ENCODE measurements at places on chromosomes 3 and 15.

- no peak for DNase-seq
These were observed 62.7 kb upstream of the MYZAP start for GRCh38 chr15:57528940-57529565.

DNA sequence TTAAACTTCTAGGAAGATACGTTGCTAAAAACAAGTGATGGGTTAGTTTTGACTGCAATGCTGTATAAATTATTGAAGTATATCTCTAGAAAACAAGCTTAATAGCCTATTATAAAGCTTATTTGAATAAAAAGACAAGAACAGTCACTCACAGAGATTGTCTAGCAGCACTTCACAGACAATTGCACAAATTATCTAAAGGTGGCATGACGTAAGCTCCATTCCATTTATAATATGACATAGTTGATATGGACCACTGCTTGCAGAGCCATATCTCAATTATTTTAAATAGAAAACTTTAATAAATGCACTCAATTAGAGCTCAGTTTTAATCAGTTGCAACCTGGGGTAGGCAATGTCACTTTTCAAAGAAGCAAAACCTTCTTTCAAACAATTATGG is 319.9 kb upstream of the GBE1 start:
- no peak for DNase-seq

GRCh38 chr3:55511895-55512570 is 24.9 kb upstream of the WNT5A start:
- DNase-seq: no peak

DNA sequence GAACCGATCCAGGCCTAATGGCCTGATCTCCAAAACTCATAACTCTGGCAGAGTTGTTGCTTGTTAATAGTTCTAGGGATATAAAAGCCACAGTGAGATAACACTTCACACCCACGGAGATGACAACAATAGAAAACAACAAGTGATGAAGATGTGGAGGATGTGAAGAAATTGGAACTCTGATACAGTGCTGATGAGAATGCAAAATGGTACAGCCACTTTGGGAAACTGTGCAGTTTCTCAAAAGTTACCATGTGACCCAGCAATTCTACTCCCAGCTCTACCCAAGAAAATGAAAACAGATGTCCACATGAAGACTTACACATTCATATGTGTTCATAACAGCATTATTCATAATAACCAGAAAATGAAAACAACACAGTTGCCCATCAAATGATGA is 3.8 kb downstream of the CMTM7 start:
- DNase-seq: no peak

GRCh38 chr3:196418601-196419000 is 13.6 kb downstream of the UBXN7 start:
- DNase-seq: no peak

- DNase-seq: no peak
These were observed 9.4 kb upstream of the EID1 start for GRCh38 chr15:48868536-48868935.

DNA sequence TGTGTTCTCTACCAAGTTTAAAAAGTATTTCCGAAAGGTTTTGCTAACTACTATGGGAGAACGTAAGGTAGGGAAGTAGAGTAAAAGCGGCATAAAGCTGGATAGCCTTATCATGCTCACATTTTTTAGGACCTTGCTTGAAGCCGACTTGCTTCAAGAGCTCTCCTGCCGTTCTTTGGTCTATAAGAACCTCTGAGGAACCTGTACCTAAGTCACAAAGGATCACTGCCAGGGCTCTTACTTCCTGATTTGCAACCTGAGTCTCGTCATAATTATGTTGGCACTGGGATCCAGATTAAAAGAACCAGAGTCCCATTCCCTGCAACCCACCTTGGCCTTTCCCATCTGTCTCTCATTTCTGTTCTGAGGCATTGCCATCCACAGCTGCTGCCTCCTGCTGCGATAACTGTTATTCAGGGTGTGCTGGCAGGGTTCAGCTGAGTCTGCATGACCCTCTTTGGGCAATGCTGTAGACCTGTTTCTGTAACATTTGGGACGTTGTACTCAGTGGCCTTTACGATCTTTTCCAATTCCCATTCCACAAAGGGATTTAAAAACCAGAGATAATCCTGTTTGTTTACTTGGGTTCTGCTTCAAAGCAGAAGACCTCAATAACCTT is 131.0 kb upstream of the UMPS start:
- no peak for DNase-seq

- no peak for DNase-seq
These were observed 200.7 kb upstream of the TTC14 start for GRCh38 chr3:180401226-180401625.

Data from adrenal gland (tissue), 19 donors.